ENCODE measurements at places on chromosomes 13 and 19.

DNA sequence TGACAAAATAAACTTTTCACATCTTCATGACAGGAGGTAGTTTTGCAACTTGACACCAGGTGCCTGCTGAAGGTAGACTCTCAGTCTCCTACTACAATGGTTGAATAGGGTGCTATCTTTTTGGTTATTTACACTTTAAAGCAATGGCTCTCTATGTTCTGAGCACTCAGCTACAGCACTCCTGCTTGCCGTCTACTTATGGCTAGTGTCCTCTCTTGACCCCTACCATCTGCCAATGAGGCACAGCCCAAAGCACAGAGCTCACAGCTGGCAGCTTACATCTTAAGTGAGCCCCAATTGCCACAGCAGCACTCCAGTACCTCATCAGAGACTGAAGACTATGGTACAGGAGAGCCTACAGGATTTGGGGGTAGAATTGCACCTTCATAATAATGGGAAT lies 11.4 kb downstream of the ZNF708 start:
- peak; percentile 10 for DNase-seq

- no peak for DNase-seq
These were observed 18.4 kb downstream of the LRCH1 start for GRCh38 chr13:46571189-46571908.

- DNase-seq: no peak
These were observed 64.7 kb downstream of the COL4A2 start for GRCh38 chr13:110371550-110372465.

- no peak for DNase-seq
These were observed 109.4 kb downstream of the KCTD15 start for GRCh38 chr19:33905937-33906577.

- no peak for DNase-seq
These were observed 709.3 kb upstream of the KLHL1 start for GRCh38 chr13:70817576-70817975.

GRCh38 chr19:39996218-39996810 lies 546 bp upstream of the ZNF546 start:
- peak; percentile 10 for DNase-seq

DNA sequence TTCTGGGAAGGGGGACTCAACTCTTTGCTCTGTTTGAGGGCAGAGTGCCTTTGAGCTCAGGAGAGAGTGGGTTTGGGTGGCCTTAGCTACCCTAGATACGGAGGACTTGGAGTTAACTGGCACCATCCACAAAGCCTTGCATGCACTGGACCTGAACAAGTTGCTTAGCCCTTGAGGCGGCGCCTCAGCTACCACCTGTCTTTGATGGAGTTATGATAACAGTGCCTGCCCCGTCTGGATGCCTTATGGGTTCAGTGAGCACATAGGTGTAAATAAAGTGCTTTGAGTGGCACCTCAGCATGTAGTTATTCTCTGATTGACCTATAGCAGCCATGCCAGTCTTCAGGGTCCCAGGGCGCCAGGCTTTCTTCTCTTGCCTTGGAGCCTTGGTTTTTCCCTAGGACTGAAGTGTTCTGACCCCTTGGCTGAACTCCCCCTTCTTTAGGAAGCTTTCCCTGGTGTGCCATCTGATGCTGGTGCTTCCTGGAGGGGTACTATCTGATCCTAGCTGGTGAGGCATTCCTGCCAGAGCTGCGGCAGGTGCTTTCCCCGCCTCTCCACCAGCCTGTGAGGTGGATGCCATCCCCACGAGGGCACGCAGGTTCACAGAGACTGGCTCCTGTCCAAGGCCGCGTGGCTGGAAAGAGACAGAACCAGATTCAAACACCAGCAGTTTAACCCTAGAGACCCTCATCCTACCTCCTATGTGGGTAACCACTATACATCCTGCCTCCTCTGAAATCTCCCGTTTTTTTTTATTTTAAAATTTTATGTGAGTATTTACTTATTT lies 5.8 kb downstream of the BCKDHA start:
- DNase-seq: peak; percentile 55

- no peak for DNase-seq
These were observed 62.9 kb downstream of the ZC3H13 start for GRCh38 chr13:45989607-45990006.

DNA sequence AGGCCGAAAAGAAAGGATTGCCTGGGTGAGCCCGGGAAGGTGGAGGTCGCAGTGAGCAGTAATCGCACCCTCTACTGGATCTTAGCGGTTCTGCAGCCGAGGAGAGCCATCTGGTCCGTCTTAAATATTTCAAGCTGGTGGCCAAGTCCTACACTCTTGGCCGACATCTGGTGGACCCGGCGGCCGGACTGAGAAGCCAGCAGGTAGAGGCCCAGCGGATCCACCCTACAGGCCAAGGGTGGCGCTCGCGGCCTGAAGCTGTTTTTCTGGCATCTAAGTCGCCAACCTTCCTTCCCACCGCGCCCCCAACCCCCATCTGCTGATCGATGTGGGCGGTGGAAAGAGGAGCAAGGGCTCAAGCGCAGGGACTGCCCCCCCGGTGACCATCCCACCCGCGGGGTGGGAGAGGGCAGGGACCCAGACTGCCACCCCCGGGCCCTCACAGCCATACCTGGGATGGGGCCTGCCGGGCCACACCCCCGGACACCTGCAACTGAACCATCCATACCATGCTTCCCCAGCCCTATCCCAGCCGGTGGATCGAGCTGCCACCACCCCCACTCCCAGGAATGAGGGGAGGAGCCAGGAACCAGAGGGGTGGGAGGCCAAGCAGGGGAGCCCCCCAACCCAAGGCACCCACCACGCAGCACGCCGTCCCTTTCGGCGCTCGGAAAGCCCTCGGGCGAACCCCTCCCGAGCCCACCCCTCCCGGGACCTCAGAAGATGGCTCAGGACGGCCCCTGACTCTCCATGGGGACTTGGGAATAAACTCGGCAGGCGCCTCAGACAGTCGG lies 46.3 kb upstream of the ZNF730 start:
- peak; percentile 31 for DNase-seq

GRCh38 chr13:59883885-59884284 lies 279.8 kb downstream of the DIAPH3 start:
- no peak for DNase-seq

- DNase-seq: no peak
These were observed 355.9 kb downstream of the KLF12 start for GRCh38 chr13:73778242-73778864.

DNA sequence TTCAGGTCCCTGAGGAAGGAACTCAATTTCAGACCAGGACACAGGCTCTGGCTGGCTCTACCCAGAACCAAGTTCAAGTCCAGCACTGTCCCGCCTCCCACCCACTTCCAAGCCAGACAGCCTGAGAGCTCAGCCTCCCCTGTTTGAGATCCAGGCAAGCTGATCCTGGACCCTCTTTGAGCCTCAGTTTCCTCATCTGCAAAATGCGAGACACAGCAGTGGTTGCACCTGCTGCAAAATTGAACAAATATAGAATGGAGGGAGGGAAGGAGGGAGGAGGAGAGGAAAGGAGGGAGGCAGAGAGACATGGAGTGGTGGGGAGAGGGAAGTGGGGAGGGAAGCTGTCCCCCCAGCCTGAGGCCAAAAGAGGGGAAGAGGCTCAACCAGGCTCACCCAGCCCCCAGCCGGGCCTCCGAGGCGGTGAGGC lies 751 bp downstream of the TMEM221 start:
- DNase-seq: no peak

DNA sequence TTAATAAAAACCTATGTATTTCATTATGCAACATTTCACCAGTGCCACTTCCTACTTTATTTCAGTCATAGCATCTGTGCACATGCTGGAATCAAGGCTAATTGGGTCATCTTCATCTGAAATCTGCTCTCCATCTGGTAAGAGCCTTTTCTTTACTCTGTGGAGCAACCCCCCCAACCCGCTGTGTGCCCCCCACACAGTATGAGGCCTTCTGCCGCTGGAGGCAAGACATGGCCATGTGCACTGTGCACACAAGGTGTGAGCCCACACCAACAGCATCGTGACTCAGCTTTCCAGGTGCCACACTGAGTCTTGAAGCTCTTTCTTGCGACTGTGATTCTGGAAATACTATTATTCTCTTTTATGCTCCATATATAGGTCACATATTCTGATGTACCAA lies 471.0 kb downstream of the TBC1D4 start:
- no peak for DNase-seq

GRCh38 chr19:43469160-43469480 lies 3.7 kb upstream of the LYPD3 start:
- DNase-seq: no peak

DNA sequence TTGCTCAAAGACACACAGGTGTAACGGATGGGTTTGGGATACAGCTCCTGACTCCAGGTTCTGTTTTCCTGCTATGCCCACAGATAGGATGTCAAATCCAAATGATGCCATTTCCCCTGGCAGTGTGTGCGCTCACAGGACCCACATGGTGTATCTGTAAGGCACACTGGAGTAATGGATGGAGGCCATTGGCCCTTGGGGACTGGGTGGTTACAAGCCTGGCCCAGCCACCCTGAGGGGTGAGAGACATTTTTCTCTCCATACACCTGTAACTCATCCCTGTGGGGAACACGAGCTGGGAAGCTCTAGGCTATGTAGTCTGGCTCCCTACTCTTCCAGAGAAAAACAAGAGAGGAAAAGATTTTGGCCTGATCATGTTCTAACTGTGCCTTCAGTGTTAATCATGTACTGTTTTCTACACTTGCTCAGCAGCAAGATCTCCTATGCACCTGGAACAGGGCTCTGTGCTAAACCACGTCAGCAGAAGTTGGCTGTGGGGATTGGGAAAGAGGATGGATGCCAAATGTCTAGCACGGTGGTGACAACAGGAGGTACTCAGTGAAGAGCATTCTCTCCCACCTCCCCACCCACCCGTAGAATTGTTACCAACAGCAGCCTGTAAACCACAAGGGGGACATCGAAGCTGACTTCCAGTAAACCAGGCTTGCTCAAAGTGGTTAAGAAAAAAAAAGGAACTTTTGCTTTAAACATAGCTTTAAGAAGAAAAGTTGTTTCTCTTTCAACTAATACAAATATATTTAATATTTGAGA lies 237.0 kb downstream of the LACC1 start:
- DNase-seq: no peak

DNA sequence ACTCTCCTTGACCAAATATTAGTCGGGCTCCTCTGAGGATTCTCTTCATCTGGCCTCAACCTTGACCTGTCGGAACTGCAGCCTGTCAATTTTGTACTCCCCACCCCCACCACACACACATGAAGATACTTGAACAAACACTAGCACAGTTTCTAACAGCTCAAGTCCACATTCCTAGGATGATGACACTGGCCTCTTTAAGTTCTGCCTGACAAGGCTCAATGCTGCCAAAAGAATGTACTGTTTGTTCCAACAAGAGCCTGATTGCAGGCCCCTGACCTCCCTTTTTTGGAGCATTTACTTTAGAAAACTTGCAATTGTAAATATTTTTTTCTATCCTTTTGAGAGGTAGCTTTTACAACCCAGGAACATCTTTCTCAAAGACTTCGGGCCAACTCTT lies 169.2 kb upstream of the IRS2 start:
- DNase-seq: no peak

- no peak for DNase-seq
These were observed 249.6 kb downstream of the GPC6 start for GRCh38 chr13:93476175-93476574.

DNA sequence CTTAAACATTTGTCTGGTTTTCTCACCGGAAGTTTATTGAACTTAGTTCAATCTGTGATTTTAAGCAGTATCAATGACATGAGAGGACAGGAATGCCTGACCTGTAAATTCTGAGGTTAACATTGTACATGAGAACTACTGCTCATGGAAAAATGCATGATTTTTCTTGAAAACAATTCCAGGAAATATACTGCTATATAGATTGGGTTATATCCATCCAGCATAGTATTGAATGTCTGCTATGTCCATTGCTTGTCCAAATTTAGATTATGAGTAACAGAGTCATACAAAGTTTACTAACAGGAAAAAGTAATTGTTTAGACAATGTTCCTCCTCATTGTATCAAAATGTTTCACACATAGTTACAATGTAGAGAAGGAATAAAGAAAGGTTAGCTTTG lies 606.8 kb downstream of the DACH1 start:
- no peak for DNase-seq

DNA sequence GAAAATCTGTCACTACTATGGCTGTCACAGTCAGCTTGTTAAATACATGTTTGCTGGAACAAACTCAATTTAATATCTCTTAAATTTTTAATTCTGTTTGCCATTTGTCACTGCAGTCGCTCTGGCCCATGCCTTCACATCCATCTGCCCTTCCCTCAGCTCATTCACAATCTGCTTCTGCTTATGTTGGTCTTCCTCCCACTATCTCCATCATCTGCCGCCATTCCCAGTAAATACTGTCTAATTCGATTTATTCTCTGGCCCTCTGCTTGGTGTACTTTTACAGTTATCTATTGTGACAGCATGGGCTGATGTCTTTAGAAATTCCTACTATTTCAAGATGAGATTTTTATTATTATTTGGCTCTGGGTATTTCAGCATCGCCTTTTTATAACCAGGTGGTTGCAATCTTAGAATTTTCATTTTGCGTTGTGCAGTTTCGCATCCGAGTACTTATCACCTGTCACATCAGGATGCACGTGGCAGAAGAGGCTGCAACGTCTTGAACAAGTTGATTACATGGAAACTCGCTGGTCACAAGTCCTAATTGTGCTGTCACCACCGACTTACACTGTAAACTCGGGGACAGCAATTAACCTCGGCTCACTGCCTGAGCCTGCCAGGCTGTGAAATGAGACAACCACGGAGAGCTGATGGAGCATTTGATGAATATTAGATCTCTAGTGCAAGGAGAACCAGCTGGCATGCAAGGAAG lies 158.4 kb downstream of the MYO16 start:
- DNase-seq: no peak

- no peak for DNase-seq
These were observed 92.6 kb downstream of the OLFM4 start for GRCh38 chr13:53121131-53121773.

GRCh38 chr19:46299004-46299509 lies 2.2 kb downstream of the HIF3A start:
- DNase-seq: peak; percentile 93

DNA sequence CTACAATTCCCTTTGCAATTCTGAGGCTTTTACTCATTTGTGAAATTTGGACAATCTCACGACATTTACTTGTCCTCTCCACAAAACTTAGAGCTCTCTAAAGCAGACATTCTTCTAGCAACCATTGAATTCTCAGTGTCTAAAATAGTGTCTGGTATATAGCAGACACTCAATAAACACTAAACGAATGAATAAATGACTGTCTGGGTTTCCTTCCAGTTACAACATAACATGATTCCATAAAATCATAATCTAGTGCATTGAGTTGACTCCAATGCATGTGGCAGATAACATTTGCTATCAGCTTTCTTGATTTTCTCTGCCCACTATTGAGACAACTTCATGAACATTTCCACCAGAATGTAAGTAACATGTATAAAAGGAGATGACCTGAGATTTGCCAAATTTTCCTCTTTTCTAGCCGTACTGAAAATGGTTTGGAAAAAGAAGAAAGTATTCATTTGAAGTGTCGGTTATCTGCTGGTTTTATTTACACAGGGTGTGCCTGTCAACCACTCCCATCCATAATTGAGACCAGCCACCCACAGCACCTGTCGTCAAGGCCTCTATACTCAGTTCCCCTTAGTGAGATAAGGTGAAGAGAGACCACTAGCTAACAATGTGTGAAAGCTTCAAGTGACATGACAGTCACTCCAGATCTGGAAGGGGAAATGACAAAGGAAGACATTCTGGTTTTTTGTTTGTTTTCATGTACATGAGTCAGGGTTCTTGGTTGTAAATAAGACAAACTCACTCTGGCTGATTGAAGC lies 4.8 kb upstream of the SERP2 start:
- DNase-seq: peak; percentile 10
